NCI-H1930 (cell line): ENCODE measurements at places on chromosomes 2 and 18.

- DNase-seq, result no peak
Observed at GRCh38 chr2:67600222-67600871, 203.2 kb downstream of the ETAA1 start.

GRCh38 chr2:88897715-88898114 lies 206.2 kb downstream of the RPIA start:
- DNase-seq, result no peak

DNA sequence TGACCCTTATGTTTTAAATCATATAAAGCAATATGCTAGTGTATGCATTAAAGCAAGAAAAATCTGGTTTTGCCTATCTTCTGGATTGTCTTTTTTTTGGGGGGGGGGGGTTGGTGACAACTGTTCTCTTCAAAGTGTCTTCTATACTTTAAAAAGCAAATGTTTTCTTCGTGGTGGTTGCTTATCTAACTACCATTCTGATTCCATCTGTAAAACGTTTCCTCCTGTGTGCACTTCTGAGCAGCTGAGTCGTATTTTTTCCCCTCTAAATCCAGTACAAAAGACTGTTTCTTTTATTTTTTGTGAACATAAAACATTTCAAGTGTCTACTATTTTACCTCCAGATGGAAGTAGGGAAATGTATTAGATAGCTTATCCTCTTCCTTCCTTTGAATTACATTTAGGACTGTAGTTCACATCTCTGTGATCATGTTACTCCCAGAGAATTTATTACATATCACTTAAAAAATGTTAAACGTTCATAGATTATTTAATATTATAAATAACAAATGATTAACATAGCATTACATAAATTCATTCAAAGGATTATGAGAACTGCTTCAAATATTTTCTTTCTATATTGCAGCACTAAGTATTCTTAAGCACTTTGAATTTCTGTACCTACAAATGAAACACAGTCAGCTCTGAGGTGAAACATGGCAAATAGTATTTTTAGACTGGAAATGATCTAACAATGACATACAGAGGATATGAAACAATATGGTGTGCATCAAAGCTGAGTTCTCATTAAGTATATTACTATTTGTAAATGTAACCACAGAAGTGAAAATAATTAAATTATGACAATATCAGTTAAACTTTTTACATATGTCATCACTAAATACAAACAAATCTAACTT lies 56.4 kb downstream of the SCN3A start:
- no peak for DNase-seq

GRCh38 chr2:232085164-232085563 lies 123.7 kb downstream of the DIS3L2 start:
- DNase-seq, result no peak

- DNase-seq, result no peak
Observed at GRCh38 chr2:175769200-175769599, 232.9 kb downstream of the LNPK start.

GRCh38 chr18:23237524-23238151 lies 102.4 kb downstream of the CABLES1 start:
- DNase-seq, result no peak

DNA sequence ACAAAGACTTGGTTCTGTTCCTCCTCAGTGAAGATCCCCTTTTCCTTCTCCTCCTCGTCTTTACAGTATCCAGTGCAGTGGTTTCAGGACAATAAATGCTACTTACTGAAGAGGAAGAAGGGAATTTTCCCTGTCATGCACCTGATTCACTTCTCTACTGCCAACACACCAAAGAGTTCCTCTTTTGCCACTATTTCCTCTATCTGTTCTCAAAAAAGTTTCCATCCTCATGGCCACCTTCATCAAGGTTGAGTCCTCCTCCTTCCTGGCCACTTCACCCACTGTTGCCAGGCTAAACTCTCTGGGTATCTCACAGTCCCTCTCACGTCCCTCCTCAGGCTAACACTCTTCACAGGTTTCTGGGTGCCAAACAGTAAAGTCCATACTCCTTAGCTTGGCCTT lies 41.7 kb downstream of the PLEKHM3 start:
- no peak for DNase-seq

- DNase-seq, result no peak
Observed at GRCh38 chr2:49780949-49781348, 626.6 kb upstream of the FSHR start.

- DNase-seq, result no peak
Observed at GRCh38 chr2:218671097-218671653, 627 bp downstream of the RNF25 start.

DNA sequence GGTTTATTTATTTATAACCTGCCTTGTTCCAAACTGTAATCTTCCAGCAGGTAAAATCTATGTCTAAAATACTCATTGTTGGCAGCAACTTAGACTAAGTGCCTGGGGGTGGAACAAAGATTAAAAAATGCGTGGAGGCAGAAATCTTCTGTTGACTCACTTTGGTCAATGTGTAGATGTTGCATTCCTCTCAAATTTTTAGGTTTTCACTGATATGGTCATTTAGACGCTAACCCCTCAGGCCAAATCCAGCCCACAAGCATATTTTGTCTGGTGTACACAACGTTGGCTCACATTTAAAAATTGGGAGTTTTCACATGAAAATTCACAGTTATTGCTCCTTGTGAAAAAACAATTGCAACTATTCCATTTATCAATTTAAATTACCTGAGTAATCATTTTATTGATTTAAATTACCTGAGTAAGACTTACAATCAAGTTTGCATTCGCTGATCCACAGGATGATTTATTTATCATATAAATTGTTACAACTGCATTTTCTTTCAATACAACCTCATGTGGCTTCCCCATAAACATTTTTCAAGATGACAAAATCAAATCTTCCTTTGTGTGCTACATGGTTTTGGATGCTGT lies 564.2 kb downstream of the TSN start:
- no peak for DNase-seq

- no peak for DNase-seq
Observed at GRCh38 chr2:23158306-23158705, 226.7 kb upstream of the KLHL29 start.

DNA sequence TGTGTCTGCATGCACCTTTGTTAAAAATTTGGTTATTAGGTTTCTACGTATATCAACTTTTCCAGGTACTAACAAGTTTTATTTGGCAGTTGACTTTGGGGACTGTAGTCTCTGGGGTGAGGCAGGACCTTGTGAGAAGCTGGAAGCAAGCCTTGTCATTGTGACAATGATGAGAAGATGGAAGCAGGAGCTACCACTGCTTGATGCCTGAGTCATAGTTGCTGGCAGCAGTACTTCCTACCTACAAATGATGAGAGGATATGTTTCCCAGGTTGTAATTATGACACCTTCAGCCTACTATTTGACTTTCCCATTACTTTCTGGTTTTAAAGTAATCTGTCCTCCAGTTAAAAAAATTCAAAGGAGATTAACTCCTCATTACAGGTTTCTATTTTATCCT lies 516.3 kb downstream of the NRXN1 start:
- DNase-seq, result no peak

DNA sequence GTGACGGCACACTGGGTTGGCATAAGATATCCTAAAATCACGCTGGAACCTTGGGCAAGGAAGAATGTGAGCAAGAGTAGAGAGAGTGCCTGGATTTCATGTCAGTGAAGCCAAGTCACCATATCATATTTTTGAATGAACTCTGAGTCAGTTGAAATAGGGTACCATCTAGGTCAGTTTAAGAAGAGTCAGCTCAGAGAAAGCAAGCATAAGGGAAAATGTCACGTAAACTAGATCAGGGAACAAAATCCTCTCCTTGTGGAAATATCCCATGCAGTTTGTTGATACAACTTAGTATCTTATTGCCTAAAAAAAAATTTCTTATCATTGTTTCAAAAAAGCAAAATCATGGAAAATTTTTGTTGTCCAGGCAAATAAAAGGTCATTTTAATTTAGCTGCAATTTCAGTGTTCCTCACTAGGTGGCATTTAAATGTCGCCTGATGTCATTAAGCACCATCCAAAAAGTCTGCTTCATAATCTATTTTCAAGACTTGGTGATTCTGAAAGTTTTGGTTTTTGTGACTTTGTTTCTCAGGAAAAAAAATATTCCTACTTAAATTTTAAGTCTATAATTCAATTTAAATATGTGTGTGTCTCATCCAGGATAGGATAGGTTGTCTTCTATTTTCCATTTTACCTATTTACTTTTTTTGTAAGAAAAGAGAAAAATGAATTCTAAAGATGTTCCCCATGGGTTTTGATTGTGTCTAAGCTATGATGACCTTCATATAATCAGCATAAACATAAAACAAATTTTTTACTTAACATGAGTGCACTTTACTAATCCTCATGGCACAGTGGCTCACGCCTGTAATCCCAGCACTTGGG lies 19.6 kb downstream of the RSAD2 start:
- DNase-seq, result no peak

- DNase-seq, result no peak
Observed at GRCh38 chr2:40249577-40249976, 202.3 kb downstream of the SLC8A1 start.

- DNase-seq, result no peak
Observed at GRCh38 chr2:109238580-109238979, 109.6 kb downstream of the SH3RF3 start.

DNA sequence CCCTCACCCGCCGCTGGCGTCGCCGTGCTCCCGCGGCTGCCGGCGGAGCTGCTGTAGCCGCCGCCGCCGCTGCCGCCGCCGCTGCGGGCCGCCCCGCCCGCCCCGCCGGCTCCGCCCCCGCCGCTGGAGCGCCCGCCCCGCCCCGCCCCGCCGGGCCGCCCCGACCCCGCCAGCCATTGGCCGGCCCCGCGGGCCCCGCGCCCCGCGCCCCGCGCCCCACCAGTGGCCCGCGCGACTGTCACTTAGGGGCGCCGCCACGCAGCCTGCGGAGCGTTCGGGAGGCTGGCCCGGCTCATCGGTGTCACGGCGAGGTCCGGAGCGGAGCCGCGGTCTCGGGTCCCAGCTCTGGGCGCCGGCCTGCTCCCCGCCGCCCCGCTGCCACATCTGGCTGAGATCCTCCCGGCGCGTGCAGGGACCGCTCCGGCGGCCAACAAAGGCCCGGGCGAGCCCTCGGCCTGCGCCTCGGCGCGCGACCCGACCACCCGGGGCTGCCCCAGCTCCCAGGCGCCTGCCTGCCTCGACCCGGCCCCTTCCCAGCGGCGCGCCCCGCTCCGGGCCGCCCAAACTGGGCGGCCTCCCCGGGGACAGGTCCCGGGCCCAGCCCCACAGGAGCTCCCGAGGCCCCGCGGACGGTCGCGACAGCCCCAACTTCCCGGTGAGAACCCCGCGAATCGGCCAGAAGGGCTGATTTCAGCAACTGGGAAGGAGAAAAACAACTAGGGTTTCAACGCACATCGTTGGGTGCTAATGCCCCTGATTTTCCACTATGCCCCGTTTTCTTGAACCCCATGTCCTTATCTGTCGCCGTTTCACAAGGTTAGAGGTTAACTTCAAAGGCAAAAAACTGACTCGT lies at the start of gene MGAT4A:
MGAT4A (minus strand) TSS at position 92 of the 853 bp plus-strand sequence. CDS start 4,800 bp downstream, outside the sequence.
- peak; percentile 47 for DNase-seq

- DNase-seq, result no peak
Observed at GRCh38 chr2:1790473-1790872, 46.2 kb upstream of the PXDN start.

DNA sequence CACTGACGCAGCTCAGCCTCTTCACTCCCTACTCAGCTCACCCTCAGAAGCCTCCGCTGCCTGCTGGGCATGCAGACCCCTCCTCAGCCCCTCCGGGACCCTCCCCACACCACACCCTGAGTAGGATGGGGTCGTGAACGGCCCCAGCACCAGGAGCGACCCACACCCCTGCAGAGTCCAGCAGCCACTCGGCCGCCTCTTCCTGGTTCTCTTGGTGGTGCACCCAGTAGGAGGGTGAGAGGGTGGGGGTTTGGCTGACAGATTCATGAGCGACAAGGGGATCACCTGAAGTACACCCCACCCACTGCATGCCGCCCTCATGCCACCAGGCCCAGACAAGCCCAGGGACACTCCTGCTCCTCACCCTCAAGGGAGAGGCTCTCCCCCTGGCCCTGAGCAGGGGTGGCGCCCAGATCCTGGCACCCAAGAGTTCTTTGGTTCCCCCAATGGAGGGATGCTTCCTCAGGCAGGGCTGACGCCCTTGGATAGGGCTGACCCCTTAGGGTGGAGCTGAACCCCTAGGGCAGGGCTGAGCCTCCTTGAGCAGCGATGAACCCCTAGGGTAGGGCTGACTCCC lies 76.6 kb upstream of the GPC1 start:
- no peak for DNase-seq

GRCh38 chr18:79634186-79634585 lies 45.4 kb upstream of the CTDP1 start:
- no peak for DNase-seq

GRCh38 chr2:149383340-149383739 lies 53.0 kb downstream of the LYPD6 start:
- no peak for DNase-seq

GRCh38 chr2:11998218-11998617 lies 251.8 kb downstream of the LPIN1 start:
- no peak for DNase-seq

DNA sequence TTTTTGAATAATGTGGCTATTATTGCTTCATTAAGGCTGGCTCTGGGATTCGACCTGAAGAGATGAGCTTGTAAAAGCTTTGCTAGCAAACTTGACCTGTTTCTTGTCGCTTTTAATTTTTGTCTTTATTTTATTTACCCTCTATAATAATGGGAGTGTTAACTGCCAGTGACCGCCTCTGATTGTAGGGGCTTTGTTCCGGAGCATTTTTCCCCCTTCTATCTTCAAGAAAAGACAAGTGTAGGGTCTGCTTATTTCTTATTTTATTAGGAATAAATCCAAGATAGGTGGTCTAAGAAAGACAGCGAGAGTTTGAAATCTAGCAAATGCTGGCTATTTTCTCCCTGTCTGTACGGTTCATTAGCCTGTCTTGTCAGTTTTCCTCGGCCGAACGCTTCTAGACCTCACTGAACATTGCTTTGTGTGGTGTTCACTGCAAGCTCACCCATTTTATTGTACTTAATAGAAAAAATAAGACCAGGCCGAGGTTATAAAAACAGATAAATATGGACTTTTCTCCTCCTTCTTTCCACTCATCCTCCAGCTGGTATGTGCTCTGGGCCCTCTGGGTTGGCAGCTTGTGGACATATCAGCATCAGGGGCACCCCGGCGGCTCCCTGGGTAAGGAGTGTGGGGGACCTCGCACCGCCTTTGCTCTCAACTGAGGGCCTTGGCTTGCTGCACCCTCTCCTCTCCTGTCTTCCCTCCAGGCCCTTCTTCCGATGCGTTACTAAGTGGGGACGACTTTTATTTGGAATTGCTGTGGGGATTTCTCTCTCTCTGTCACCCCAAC lies 8.5 kb downstream of the MEIS1 start:
- no peak for DNase-seq

DNA sequence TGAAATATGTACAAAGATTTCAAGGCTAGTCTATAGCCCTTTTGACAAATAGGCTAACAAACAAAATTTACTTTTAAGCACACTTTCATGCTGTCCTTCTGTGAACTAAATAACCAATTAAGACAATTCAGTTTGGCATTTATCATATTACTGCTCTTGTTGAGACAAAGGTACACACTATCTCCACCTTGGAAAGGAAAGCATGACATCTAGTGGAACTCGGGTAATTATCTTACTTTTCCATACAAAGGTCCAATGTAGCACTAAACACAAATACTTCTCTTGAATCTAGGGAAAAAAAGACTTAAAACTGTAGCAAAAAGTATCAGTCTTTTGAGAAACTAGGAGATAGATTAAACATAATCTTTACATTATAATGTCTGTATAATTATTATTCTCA lies 125.0 kb upstream of the CD226 start:
- peak; percentile 20 for DNase-seq

- no peak for DNase-seq
Observed at GRCh38 chr2:103179798-103180197, 418.0 kb downstream of the TMEM182 start.
